Stimulated activated CD4-positive, alpha-beta T cell treated with anti-CD3 and anti-CD28 coated beads, Interleukin-4, amount 100 ng/mL, for 48 hours (primary cell): ENCODE measurements at places on chromosomes 11 and 22.

- DNase-seq, result peak; percentile 72
Observed at GRCh38 chr22:41998361-41999261, at the start of gene WBP2NL. WBP2NL (plus strand) TSS chr22:41998788; CDS start chr22:41998819, 31 bp downstream.

DNA sequence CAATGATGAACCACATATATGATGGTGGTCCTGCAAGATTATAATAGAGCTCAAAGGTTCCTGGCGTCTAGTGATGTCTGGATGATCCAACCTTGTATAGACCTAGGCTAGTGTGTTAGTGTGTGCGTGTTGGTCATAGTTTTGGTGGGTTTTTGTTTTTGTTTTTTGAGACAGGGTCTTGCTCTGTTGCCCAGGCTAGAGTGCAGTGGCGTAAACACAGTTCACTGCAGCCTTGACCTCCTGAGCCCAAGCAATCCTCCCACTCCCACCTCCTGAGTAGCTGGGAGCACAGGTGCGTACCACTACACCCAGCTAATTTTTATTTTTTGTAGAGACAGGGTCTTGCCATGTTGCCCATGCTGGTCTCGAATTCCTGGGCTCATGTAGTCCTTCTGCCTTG is 9.4 kb downstream of the CASTOR1 start:
- no peak for DNase-seq

DNA sequence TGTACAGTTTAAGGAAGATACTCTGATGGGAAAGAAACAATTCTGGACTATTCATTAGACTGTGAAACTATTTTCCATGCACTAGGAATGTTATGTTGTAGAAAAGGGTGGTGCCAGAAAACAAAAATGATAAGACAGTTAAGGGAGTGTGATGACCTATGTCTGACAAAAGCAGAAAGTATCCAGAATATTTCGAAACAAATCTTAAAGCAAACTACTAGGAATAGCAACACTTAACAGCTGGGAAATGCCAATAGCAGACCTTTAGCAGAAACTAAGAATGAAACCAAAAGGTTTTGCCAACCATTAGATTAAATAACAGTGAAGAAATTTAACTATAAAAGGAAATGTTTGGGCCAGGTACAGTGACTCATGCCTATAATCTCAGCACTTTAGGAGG is 3.3 kb upstream of the ARHGAP20 start:
- no peak for DNase-seq

- DNase-seq, result no peak
Observed at GRCh38 chr11:1536065-1536843, 35.8 kb downstream of the DUSP8 start.

DNA sequence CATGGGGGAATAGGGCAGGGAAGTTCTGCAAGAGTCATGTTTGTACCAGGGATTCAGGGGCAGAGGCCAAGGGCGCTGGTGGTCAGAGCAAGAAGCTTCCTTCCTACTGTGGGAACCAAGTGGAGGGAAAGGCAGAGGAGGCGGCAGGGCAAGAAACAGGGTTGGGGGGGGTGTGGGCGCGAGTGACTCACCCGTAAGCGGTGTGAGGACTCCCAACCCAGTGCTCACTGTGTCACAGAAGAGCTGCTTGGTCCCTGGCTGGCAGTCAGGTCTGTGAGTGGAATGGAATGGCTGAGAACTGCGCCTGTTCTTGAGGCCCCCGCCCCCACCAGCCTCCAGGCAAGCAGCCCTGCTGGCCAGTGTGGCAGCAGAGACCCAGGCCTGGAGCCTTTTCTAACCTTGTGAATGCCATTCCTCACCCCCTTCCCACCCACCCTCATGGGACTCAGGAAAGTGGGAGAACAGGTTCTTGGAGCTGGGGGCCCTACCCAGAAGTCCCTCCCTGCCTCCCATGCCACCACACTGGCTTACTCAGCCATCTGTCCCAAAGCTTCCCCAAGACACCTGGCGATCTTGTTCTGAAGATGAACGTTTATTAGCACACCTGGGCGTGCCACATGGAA is 4.7 kb downstream of the LRRC10B start:
- DNase-seq, result no peak

GRCh38 chr22:22460060-22460459 is 48.5 kb downstream of the ZNF280B start:
- DNase-seq, result no peak

GRCh38 chr11:102012946-102013345 is 34.3 kb upstream of the CFAP300 start:
- no peak for DNase-seq

DNA sequence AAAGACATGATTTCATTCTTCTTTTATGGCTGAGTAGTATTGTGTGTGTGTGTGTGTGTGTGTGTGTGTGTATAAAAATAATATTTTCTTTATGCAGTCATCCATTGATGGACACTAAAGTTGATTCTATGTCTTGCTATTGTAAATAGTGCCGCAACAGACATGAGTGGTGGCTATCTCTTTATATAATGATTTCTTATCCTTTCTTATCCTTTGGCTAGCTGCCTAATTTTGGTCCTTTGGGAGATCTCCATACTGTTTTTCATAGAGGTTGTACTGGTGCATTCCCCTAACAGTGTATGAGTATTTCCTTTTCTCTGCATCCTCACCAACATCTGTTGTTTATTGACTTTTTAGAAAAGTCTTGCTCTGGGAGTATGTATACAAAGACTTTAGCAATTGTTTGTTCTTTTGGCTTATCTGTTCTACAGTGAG is 107.0 kb downstream of the STIM1 start:
- no peak for DNase-seq

DNA sequence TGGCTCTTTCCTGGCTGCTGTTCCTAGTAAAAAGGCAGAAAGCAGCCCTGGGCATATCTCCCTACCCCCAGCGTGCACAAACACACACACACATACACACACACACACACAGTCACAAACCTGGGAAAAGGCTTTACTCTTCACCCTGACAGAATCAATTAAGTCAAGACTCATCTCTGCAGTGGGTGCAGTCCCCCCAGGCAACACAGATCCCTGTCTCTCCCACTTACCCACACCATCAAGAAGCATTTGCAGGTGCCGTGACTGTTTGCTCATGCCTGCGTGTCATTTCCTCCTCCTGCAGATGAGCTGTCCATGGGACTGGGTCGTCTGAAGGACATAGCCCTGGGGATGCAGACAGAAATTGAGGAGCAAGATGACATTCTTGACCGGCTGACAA is 28.6 kb downstream of the SNAP29 start:
- DNase-seq, result no peak

DNA sequence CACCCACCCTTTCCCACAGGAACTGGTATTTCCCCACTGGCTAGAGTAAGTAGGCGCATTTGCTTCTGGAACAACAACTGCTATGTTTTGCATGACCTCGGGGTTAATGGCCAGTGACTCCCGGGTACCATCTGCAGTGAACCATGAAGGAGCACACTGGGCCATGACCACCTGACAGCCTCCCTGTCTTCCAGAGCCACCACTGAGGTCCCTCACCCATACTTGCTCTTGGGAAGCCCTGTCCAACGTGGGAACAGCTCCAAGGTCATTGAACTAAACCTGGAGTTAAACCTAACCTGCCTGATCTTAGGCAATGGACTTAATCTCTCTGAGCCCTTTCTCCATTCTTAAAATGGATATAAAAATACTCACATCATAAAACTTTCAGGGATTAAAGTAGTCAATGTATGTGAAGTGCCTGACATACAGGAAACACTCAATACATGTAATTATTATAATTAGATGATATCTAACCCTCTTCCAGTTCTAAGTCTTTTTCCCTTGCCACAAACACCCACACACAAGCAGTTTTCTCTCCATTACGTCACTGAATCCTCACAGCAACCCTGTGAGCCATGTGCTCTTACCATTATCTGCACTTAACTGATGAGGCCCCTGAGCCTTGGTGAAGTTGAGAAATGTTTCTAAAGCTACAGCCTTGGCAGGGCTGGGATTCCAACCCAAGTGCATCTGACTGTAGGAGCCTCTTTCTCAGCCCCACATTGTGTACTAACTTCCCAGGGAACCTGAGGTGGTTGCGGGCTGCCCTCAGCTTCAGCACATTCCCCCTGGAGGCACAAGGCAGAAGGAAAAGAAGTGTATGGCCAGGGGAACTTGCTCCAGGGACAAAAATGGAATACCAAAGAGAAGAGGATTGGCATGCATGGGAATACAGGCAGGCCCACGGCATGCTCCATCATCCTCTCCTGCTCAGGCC is 74.5 kb upstream of the NCAM1 start:
- DNase-seq, result no peak

GRCh38 chr11:45028911-45029682 is 78.4 kb upstream of the TP53I11 start:
- no peak for DNase-seq
